ENCODE measurements at places on chromosomes 12 and 14.

- DNase-seq, result peak; percentile 57
Observed at GRCh38 chr14:102320033-102320660, 601 bp downstream of the ZNF839 start.

- DNase-seq, result no peak
Observed at GRCh38 chr12:15942475-15942874, 31.3 kb downstream of the DERA start.

GRCh38 chr12:66905201-66905600 is 226.3 kb upstream of the GRIP1 start:
- DNase-seq, result no peak

DNA sequence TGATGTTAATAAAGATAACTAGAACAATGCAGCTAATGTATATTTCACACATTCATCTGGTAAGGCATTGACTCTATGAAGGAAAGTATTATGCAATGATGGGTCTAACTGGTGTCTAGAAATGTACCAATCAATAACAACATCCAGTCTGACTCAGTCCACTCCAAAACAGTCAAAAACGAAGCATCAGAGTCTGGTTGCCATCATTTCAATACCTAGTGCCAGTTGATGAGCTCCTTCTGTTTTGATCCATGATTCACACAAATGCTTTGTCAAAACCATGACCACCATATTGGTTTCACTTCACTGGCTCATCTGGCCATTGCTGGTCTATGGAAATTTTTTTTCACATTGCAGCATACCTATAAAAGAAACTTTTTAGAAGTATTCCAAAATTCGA is 747.2 kb upstream of the TMEM132C start:
- DNase-seq, result no peak

- no peak for DNase-seq
Observed at GRCh38 chr12:62586850-62587249, 120.2 kb downstream of the MON2 start.

- no peak for DNase-seq
Observed at GRCh38 chr12:51085757-51086156, 2.4 kb upstream of the CSRNP2 start.

- no peak for DNase-seq
Observed at GRCh38 chr12:78721906-78722305, 142.7 kb upstream of the SYT1 start.

DNA sequence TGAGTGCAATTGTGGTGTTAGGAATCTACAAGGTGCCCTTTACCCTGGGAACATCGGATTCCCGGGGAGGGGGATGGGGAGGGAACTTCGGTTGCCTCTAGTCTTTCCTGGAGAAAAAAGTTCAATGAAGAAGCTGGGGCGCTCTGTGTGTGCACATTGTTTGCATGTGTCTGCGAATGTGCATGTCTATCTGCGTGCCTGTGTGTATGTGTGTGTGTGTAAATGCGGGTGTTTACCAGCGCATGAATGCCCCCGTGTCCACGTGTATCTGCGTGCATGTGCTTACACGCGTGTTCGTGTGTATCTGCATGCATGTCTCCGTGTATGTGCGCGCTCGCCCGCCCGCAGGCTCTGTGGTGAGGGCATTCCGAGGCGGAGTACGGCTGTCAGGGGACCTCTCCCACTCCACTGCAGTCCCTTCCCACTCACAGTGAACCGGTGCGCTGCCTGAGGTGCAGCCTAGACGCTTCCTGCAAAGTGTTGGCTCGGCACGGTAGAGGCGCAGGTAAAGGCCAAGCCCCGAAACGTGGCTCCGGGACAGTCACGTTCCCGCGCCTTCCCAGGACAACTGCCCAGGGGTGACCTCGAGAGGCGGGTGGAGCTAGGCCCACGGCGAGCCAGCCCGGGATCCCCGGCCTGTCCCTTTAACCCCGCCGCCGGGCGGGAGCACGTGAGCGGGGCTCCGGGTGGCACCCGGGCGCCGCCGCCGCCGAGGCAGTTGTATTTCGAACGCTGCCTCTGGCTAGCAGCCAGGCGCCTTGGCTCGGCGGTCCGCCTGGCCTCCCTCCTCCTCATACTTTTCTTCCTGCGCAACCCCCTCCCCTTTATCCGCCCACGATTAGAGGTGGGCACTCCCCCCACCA is 539 bp upstream of the HMGA2 start:
- peak; percentile 66 for DNase-seq

- no peak for DNase-seq
Observed at GRCh38 chr12:2300168-2300567, 247.4 kb downstream of the CACNA1C start.

DNA sequence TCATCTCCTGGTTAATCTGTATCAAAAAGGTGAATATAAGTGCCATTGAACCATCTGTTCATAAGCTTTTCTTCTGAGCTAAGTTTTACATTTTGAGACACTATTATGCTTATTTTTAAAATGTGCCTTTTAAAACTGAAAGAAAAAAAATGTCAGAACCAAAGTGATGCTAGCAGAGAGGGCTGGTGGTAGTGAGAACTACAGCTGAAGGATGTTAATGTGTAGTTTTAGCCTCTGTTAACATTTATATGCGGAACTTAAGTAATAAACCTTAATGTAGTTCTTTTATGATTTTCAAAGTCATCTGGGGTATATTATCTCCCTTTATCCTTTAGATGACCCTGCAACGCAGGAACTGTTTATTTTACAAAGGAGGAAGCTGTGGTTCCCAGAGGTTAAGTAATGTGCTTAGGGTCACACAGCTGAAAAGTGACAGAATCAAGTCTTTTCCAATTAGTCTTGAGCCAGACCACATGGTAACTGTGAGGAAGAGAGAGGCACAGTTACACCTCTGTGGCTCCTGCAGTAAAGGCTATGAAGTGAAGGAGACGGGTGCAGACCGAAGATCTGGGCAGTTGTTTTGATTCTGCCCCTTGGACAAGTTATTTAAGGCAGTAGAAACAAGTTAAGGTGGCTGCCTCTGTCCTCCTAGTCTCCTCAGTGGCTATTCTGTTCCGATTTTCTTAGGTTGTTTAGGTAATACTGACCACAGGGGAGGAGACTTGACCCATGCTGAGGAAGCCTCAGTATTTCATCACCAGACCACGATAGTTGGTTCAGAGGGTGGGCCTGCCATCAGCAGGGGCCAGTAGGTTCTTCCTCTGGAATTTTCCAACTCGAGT is 23.9 kb downstream of the GNG2 start:
- no peak for DNase-seq

GRCh38 chr14:60275932-60276331 is 26.9 kb downstream of the PPM1A start:
- no peak for DNase-seq

DNA sequence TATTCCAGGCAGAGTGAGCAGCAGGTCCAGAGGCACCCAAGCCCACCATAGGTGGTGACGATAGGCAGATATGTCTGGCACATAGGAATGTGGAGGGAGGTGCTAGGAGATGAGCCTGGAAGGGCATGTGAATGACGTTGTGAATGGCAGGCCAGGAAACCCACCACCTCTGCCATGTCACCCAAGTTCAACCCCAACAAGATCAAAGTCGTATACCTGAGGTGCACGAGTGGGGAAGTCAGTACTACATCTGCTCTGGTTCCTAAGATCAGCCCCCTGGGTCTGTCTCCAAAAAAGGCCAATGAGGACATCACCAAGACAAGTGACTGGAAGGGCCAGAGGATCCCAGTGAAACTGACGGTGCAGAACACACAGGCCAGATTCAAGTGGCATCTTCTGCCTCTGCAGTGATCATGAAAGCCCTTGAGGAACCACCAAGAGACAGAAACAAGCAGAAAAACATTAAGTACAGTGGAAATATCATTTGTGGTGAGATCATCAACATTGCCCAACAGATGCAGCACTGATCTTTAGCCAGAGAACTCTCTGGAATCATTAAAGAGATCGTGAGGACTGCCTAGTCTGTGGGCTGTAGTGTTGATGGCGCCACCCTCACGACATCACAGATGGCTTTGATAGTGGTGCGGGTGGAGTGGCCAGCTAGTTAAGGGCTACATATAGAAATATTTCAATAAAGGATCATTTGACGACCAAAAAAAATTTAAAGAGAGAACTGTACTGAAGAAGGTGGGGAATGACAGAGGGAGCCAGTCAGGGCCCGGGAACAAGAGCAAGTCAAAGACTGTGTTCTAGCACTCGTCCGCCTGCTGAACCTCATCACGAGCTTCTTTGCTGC is 99.7 kb downstream of the ZFP36L1 start:
- no peak for DNase-seq

- DNase-seq, result no peak
Observed at GRCh38 chr12:42483521-42483790, 106.1 kb downstream of the PRICKLE1 start.

- DNase-seq, result no peak
Observed at GRCh38 chr14:24630872-24631477, 3.0 kb downstream of the GZMB start.

GRCh38 chr12:132115500-132115899 is 28.6 kb downstream of the DDX51 start:
- DNase-seq, result no peak

DNA sequence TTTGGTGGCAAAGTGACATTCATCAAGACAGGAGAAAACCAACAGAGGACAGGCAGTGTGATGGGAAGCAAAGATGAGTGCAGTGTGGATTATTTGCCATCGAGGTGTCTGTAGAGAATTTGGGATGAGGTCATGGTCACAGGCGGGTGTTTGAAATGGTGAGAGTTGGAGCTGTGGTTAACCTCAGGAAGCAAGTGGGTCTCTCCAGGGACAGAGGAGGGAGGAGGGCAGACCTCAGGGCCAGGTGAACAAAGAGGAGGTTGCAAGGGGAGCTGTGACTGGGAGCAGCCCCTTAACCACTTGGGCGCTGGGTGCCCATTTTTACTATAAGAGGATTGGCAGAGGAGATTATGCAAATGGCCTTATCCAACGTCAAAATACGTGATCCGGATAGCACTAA is 7.0 kb downstream of the FZD10 start:
- DNase-seq, result no peak

DNA sequence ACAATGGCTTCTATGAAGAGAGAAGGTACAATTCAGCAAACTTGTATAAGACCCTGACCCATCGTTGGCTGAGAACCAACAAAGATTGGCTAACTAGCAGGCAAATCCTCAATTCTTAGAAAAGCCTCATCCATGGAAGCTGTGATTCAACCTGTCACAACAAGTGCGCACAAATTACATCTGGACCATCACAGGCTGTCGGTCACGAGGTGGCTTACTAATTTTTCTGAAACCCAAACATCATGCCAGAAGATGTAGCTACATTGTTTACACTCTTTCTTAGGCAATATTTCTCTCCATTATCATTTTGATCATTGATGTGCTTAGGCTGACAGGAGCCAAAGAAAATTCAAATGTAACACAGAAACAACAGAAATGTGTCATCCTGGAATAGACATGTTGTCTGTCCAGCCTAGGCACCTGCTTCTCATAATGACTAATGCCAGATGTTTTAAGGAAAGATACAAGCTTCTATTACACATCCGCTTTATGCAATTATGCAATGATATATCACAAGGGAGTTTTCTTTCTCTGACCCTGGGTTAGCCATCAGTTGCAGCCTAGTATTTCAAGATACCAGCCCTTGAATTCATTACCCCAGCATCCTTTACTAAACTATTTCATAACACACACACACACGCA is 92.9 kb upstream of the DIO2 start:
- no peak for DNase-seq

- no peak for DNase-seq
Observed at GRCh38 chr12:68332728-68333630, 817 bp upstream of the MDM1 start.

GRCh38 chr12:29614694-29615325 is 117.3 kb upstream of the OVCH1 start:
- DNase-seq, result no peak

- no peak for DNase-seq
Observed at GRCh38 chr12:78455991-78456390, 408.6 kb upstream of the SYT1 start.

- DNase-seq, result no peak
Observed at GRCh38 chr14:45145214-45145613, 9.5 kb downstream of the FANCM start.

- no peak for DNase-seq
Observed at GRCh38 chr14:59037086-59037485, 151.4 kb upstream of the DAAM1 start.

DNA sequence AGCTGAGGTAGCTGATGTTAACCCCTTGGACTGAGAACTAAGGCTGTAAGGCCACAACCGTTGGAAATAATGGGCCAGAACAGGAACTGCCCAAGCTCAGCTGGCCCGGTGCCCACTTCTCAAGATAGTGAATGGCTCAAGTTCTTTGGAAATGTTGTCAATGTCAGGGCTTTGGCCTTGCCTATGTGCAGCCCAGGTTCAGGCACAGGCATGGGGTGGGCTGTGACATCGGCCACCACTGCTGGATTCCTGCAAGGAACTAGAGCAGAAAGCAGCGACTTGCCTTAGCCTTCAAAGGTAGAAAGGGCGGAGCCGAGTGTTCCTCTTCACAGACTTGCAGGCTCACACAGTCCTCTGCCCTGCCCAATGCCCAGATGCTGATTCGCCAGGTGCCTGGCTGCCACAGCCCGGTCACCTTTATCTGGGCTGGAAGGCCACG is 291.2 kb downstream of the ZFP36L1 start:
- DNase-seq, result no peak

DNA sequence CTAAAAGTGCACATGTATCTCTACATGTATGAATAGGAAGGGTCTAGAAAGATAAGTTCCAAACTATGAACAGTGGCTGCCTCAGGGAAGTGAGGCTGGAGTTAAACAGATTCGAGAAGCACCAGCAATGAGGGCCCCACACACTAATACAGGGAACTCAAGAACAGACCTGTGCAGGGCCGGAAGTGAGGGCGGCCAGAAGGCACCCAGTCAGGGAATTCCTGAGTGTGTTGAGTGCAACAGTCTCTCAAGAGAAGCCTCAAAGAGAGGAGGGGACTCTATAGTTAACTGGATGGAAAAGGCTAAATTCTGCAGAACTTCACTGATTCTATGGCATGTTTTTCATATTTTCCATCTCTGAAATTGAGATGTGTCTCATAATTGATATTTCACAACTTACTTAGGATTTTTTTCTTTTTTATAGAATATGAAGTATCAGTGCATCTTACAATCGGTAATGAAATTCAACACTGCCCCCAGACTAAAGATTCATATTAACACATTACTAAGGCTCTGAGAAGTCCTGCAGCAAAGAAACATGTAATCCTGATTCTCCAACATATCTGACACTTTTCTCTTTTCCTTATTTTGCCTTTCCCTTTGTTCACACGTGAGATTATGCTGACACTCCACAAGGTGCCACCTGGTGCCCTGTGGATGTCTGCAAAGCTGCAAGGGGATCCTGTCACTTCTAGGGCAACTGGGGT is 61.3 kb downstream of the CHGA start:
- no peak for DNase-seq

- DNase-seq, result no peak
Observed at GRCh38 chr12:112546996-112547395, 128.2 kb downstream of the PTPN11 start.

- DNase-seq, result no peak
Observed at GRCh38 chr14:104103446-104104075, 18.1 kb downstream of the ASPG start.

Data from hematopoietic multipotent progenitor cell treated with erythropoietin and hydrocortisone succinate and interleukin-3 and kit ligand, for 15 days (in vitro differentiated cells).